Activated T-cell treated with anti-CD3 and anti-CD28 coated beads, Interleukin-2, amount 50 U/mL, for 72 hours (primary cell): ENCODE measurements at places on chromosomes 2 and 18. TPM values are rescaled to one million over a fixed set of nuclear protein-coding genes. Genes with fewer than 3 reads are reported as not detected.

DNA sequence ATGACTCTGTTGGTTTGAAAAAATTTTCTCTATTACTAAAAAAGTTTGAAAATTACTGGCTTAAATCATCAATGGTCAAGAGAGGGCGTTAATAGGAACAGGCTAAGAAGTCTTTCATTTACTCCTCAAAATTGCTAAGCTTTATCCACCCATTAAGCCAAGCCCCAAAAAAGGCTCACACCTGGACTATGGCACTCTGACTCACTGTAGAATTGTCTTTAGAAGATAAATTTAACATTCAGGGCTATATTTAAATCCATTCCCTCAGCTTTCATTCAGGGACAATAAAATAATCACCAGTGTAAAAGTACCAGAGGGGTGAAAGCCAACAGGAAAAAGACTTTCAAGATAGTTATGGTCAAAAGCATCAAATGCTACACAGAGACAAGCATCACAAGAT is 80.0 kb downstream of the SESTD1 start:
- DNase-seq: no peak

- DNase-seq: no peak
These were observed 15.7 kb downstream of the STK39 start for GRCh38 chr2:168231609-168232241.

- DNase-seq: no peak
These were observed 67.2 kb upstream of the PELI1 start for GRCh38 chr2:64211276-64211921.

IL1RL1 gene
- 2.2 TPM for total RNA-seq

DNAH7 gene
- 0.02 TPM for total RNA-seq
